ENCODE measurements at places on chromosomes 4 and X.

GRCh38 chr4:65789341-65789740 lies 119.1 kb upstream of the EPHA5 start:
- DNase-seq = no peak

DNA sequence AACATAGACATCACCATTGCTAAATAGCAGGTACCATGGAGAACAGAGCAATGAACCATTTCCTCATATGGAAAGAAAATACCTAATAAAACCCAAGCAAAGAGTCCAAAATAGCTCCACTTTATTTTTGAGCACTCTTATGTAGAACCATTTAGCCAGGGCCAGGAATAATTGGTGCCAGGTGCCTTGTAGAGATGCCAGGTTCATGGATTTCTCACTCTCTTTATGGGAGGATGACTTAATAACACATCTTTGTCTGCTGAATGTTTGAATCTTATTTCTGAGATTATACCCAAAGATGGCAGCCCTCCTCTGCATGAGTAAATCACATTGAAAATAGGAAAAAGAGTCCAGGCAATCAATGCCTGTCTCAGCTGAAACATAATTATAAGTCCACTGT lies 212.3 kb upstream of the SFRP2 start:
- no peak for DNase-seq

DNA sequence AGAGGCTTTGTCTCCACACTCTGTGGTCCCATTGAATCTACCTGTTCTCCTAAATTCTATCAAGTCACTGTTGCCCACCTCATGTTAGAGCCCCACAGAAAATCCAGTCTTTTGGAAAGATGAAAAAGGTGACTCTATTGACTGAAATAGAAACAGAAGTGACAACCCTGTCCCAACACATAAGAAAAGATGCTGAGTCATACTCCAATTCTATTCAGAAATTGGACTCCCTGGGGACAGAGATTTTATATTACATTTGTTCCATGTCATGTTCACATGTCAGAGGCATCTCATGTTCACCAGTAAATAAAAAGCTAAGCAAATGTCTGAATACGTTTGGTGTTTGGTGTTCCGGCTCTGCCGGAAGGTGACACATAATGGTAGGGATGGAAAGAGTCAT lies 2.9 kb upstream of the GRPR start:
- DNase-seq = no peak

- DNase-seq = peak; percentile 19
These were observed 6.0 kb upstream of the EFNB1 start for GRCh38 chrX:68822641-68823410.

DNA sequence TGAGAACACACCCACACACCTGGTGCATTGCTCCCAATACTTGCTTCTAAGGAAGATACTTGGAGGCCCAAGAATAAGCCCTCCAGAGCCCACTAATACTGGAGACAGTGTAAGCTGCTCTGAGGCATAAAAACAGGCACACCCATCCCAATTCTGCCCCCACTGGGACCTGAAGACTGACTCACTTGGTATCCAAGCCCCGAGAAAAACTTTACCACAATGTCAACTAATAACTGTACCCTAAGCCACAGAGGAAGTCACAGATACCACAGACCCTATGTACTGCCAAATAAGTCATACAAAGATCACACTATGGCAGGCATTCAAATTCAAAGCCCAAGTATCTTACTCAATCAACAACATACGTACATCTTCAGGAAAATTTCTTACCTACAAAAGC lies 398.2 kb upstream of the SPANXN1 start:
- DNase-seq = no peak

DNA sequence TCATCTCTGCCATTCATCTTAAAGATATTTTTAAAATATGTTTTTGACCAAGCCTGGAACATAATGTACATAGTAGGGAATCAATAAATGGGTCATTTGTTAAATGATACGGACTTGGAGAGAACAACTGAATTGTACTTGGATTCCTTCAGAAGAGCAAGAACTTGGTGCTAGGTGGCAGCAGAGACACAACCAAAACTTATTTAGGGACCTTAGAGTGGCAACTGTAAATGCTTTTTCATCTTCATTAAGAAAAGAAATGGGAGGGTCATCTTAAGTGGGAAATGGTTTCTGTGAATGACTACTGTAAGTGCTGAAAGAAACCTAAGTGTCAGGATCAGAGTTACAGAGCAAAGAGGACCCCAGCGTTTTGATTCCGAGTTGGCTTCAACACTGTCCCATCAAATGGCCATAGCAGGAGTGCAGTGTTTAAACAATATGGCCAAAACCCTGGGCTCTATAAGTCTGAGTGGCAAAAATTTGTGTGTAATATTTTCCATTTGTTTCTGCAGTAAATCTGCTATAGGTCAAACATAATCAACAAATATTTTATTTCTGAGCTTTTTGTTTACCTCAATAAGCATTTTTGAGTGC lies 213.6 kb downstream of the PALLD start:
- DNase-seq = no peak

DNA sequence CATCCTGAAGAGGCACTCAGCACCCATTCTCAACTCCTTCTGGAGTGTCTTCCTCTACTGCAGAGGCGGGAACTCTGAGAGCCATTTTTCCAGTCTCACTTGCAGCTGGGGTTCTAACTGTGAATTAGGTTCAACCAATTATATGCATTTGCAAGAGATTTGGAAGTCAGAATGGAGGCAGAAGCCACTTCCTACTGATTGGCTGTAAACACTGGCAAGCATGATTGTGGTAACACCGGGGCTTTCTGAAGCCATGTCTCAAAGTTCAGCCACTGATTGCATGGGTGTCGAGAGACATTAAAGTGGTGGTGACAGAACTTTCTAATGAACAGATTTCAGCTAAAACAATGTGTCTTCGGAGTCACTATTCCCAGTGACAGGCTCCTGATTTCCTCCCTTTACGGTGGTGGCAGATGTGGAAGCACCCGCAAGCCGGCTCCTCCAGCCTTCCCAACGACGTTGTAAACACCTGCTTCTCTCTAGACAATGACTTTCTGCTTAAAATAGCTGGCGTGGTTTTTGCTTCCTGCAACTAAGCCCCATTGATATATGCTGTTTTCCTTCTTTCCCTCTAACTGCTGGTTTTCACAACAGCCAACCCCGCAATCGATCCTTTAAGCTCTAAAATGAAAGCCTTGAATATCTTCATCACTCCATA lies 92.0 kb downstream of the IRF2 start:
- no peak for DNase-seq

GRCh38 chr4:62791386-62791785 lies 1591.3 kb downstream of the ADGRL3 start:
- no peak for DNase-seq

GRCh38 chr4:107379054-107379869 lies 340.8 kb downstream of the PAPSS1 start:
- no peak for DNase-seq

- DNase-seq = no peak
These were observed 188.7 kb downstream of the STIM2 start for GRCh38 chr4:27049239-27049829.

DNA sequence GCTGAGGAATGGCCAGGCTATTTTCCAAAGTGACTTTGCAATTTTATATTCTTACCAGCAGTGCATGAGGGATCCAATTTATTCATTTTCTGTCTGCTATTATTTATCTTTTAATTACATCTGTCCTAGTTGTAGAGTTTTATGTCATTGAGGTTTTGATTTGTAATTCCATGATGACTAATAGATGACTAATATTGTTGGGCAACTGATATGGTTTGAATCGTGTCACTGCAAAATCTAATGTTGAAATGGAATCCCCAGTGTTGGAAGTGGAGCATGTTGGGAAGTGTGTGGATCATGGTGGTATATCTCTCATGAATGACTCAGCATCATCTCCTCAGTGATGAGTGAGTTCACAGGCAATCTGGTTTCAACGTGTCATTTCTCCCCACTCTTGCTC lies 201.5 kb downstream of the TBX22 start:
- DNase-seq = no peak

DNA sequence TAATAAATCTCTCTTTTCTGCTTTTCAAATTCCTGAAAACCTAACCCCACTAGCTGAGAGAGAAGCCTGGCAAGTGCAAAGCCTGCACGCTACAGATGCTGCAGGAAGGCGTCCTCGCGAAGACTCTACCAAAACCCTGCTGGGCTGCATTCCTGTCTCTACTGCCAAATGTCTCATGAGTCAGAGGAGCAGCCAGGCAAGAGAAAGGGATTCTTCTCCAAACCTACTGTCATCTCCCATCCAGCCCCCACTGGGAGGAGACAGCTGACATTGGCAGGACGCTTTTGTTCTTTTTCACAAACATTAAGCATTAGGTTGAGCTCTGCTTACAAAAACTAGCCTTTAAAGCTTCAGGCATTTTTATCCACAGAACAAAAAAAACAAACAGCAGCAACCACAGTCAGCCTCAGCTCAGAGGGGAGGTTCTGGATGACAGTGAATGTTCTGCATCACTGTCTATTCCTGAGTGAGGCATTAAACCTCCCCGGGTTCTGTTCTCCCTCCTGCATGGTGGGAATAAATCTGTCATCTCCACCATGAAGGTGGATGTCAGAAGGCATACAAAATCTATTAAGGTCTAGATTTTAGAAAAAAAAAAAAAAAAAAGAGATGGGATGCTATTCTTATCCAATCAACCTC lies 18.0 kb downstream of the CRMP1 start:
- no peak for DNase-seq

GRCh38 chrX:4710618-4711433 lies 997.4 kb upstream of the PRKX start:
- DNase-seq = no peak

All from CD4-positive, alpha-beta T cell treated with Interleukin-17A for 4 hours (primary cell).